Dermis blood vessel endothelial cell (primary cell): ENCODE measurements at places on chromosomes 3 and 15.

GRCh38 chr3:158520433-158520832 lies 50.6 kb upstream of the MLF1 start:
- DNase-seq: no peak

- DNase-seq: no peak
Observed at GRCh38 chr3:146359841-146360240, 108.9 kb upstream of the PLSCR4 start.

DNA sequence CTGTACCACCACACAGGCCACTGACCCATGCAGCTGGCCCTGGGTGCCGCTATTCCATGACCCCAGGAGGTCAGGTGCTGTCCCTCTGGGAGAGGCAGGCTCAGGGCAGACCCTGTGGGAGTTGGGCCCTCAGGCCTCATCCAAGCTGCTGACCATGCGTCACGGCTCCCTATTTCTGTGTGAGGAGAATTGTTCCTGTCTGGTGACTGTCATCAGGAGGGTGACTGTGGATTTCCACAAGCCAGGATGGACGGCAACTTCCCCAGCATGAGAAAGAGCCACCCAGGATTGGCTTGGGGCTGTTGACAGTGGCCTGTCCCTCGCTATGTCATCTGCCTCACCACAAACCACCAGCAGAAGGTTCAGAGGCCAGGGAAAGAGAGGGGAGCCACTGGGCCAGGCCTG lies 41.4 kb downstream of the ZDHHC19 start:
- DNase-seq: no peak

GRCh38 chr3:120341658-120342346 lies 7.4 kb downstream of the LRRC58 start:
- DNase-seq: no peak

GRCh38 chr15:80819001-80819400 lies 39.8 kb downstream of the CEMIP start:
- no peak for DNase-seq

GRCh38 chr3:141431411-141432378 lies 55.1 kb upstream of the RASA2 start:
- DNase-seq: peak; percentile 35

DNA sequence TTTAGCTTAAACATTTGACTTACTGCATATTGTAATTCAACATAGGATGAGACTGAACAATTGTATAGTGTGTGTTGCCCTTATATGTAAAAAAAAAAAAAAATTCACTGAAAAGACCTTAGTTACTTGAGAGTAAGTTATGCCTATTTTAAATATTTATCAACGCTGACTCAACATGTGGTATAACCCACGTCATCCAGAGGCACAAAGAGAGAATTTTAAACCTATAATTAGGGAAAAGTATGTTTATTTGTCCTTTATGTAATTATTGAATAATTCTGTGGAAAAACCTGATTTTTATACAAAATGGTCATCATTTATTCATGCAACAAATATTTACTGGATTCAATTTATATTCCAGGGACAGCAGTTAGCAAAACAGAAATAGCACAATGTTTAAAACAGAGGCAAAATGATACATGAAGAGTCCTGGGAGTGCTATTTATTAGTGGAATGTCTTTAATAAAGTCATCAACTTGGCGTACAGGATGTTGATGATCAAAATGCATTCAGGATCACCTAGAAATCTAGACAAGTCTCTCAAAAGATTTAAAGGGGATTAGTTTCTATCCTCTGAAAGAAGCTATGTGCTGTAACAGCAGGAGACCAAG lies 223.7 kb downstream of the PCCB start:
- no peak for DNase-seq

- DNase-seq: peak; percentile 61
Observed at GRCh38 chr3:69092030-69092516, 7.3 kb downstream of the ARL6IP5 start.

GRCh38 chr3:136263251-136263650 lies 13.1 kb downstream of the PCCB start:
- no peak for DNase-seq

DNA sequence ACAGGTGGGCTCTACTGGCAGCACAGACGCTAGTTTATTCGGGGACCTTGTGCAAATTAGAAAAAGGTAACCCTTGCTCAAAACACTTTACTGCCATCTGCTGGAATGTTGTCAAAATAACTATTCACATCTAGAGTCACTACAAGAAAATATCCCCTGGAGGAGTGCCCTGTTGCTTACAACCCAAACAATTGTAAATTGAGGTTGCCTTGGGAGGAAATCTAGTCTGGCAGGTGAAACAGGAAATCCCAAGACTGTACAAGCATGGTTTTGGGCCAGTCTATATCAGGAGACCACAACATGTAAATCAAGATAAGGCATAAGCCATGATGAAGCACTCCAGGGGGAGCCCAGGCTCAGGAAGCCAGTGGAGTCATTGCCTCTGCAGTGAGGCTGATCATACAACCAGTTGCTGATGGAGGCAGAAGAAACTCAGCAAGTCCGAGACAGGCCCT lies 136.8 kb upstream of the ACP3 start:
- DNase-seq: peak; percentile 79

GRCh38 chr15:72174551-72175165 lies 22.9 kb downstream of the GRAMD2A start:
- DNase-seq: no peak

- DNase-seq: peak; percentile 63
Observed at GRCh38 chr3:107753494-107753893, 230.7 kb downstream of the BBX start.

DNA sequence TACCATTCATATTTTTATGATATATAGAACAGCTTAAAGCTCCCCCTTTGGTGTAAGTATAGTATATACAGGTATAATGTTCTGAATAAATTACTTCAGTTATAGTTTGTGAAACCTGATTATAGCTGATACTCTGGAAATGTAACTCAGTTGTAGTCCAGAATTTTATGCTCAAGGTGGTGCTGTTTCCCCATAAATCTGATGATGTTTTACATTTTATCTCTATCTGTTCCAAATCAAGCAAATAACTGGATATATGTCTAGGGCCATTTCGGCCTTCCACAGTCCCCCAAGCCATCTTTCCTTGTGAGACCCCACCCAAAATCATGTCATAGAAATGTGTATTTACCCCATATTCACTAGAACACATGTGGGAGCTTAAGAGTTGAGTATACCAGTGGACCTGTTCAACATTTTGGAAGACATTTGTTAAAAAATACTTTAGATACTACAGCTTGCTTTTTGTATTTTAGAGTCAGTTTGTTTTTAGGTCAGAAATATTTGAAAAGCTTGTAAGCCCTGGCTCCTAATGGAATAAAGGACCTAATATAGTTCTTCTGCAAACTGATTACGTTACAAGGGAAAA lies 107.1 kb downstream of the ATG7 start:
- peak; percentile 85 for DNase-seq

DNA sequence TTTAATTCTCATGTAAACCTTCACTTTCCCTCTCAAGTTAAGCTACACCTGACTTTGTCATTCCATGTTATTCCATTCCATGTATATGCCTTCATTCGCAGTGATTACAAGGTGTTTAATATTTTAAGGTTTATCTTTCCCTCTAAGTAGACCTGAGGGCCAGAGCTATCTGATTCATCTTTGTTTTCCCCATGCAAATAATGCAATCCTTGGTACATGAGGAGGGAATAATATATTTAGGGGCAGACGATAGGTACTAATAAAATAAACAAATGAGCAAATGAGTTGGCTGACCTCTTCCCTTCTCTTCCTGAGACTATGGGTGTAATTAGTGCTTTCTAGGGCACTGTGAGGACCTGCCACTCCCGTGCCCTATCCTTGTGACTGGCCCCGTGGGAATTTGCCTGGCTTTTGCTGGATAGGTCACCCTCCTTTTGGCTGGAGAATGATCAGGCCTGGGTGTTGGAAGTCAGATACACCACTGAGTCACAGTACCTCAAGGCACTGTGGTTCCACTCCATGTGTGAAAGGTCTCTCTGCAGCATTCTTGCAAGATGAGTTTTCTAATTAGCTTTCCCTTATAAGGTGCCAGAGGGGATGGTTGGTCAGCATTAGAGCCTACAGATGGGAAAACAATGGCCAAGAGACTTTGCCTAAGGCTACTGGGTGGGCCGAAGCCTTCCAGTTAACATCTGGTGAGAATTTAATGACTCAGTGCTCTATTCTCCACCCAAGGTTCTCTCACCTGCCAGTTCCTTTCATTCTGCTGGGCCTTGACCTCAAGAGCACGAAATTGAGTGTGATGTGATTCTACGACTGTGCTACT lies 183.2 kb downstream of the P3H2 start:
- DNase-seq: peak; percentile 71

DNA sequence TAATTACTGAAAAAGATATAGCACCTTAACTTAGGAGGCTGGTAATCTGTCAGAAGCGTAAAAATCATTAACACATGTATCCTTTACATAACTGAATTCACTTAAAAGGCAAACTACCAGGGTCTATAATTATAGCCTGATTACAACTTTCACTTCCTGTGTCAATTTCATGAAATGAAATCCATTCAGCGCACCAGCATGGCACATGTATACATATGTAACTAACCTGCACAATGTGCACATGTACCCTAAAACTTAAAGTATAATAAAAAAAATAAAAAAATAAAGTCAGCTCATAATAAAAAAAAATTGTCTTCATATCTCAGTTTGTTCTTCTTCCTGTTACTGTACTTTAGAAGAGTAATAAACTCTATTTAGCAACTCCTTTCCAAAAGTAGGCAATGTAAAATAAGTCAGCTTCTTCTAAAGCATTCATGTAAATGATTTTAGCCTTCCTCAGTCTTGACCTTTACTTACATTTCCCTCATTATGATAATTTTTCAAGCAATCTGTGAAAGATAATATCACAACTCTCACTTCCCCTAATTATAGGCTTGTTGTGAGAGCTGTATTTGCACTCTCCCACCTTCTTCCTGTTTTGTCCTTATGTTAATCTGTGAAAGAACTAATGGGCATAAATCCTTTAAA lies 50.1 kb downstream of the KBTBD8 start:
- no peak for DNase-seq

GRCh38 chr15:80418892-80419537 lies 14.8 kb downstream of the ARNT2 start:
- peak; percentile 65 for DNase-seq

DNA sequence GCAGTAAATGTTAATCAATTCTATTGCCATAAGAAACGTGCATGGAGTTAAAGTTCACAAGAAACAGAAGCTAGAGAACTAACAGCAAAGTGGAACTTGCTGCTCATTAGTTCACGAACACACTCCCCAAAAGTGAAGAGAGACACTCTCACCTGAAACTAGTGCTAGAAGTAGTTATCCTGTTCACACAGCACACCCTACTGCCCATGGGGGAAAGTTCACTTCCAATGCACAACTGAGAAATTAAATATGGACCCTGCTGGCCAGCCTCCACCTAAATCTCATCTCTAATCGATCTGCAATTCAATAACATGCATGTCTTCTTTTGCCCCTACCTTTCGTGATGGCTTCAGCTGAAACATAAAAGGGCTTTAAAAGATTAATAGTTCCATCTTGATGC lies 39.4 kb upstream of the FRMD4B start:
- DNase-seq: peak; percentile 80

- DNase-seq: no peak
Observed at GRCh38 chr15:63344731-63345390, 36.8 kb downstream of the CA12 start.

GRCh38 chr15:44711743-44712345 lies 527 bp downstream of the B2M start:
- DNase-seq: peak; percentile 54

- no peak for DNase-seq
Observed at GRCh38 chr3:56282341-56282740, 185.9 kb downstream of the ERC2 start.

DNA sequence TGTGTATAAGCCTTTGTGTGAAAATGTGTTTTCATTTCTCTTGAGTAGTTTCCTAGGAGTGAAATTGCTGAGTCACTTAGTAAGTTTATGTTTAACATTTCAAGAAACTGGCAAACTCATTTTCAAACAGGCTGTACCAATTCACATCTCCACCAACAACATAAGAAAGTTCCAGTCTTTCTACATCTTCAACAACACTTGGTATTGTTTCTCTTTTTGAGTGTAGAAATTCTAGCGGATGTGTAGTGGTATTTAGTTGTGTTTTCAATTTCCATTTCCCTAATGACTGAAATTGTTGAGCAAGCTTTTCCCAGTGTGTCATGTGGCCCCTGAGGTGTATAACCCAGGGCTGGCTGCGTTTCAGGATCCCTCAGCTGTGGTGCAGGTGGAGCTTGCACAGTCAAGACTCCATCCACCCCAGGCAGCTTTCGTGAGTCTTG lies 258.5 kb downstream of the PDCD6IP start:
- DNase-seq: no peak

DNA sequence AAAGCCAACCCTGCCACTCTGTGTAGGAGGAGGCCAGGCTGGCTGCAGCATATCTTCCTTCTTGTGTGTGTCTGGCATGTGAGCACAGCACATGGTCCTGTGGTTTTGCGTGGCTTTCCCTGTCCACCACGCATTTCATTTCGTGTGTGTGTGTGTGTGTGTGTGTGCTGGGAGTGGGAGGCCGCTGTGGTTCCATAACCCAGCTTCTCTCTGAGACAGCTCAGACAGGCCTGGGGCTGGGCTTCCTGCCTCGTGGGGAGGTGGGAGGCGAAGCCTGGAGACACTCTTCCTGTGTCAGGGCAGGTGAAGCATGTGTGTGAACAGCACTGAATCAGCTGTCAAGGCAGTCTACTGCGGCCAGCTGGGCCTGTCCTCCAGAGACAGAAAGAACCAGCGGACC lies 16.0 kb upstream of the MRPS22 start:
- no peak for DNase-seq

GRCh38 chr3:150755902-150756301 lies 7.1 kb downstream of the SIAH2 start:
- DNase-seq: no peak

- no peak for DNase-seq
Observed at GRCh38 chr3:123481071-123481470, 32.2 kb upstream of the ADCY5 start.

DNA sequence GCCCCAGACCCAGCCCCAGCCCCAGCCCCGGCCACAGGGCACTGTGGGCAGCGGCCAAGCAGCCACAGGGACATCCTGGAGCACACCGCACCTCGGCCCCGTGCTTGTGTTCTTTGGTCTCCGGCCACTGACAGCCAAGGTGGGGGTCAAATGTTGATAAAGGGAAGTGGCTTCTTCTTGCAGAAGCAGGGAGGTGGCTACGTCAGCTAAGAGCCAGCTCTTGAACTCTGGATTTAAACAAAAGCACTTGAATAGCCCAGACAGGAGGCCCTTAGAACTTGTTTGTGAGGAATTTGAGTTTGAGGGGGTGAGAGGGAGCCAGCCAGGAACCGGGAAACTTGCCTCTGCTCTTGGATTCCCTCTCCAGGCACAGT lies 135.8 kb upstream of the ABHD17C start:
- DNase-seq: no peak

DNA sequence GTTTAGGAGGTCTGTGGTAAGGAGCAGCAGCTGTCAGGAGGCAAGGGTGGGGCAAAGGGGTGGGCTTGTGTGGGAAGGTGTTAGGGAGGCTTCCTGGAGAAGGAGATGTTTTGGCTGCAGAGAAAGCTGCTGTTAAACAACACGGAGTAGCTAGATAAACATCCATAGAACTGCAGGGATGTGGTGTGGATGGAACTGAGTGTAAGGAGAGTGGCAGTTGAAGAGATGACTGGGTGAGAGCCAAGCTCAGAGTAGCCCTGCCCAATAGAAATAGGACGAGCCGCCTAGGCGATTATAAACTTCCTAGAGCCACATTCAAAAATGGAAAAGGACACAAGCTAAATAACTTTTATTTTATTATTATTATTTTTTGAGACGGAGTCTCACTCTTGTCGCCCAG lies 19.9 kb downstream of the RPLP1 start:
- no peak for DNase-seq
